ENCODE measurements at places on chromosomes 7 and 10. TPM values are rescaled to one million over a fixed set of nuclear protein-coding genes. Genes with fewer than 3 reads are reported as not detected.

DNA sequence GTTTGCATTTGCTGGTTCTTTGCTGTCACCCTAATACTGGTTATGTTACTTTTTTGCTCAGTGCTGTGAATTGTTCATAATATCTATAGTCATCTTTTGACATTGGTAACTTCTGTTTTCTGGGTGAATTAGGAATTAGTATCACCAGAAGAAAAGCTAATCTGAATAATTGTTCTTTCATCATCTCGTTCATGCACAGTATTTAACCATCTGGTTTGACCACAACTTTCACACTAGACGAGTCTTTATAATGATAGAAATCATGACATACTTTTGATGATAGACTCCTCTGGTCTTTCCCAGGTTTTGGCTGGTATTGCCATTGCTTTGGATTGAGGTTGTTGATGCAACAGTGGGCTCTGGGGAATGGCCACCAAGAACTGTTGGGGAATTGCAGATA lies 25.1 kb downstream of the SGPL1 start:
- no peak for DNase-seq

- DNase-seq, result no peak
Observed at GRCh38 chr7:30278376-30278775, 6.0 kb upstream of the ZNRF2 start.

- no peak for DNase-seq
Observed at GRCh38 chr7:1361016-1361755, 98.1 kb downstream of the MICALL2 start.

- no peak for DNase-seq
Observed at GRCh38 chr7:95303013-95303905, 21.1 kb downstream of the PON1 start.

Gene ASB4
- total RNA-seq, result 0.12 TPM

GRCh38 chr7:124033095-124033806 lies 384 bp upstream of the TMEM229A start:
- DNase-seq, result no peak

Gene OR6V1
- not detected for total RNA-seq

- no peak for DNase-seq
Observed at GRCh38 chr10:47159361-47160260, 140.4 kb upstream of the GDF10 start.

DNA sequence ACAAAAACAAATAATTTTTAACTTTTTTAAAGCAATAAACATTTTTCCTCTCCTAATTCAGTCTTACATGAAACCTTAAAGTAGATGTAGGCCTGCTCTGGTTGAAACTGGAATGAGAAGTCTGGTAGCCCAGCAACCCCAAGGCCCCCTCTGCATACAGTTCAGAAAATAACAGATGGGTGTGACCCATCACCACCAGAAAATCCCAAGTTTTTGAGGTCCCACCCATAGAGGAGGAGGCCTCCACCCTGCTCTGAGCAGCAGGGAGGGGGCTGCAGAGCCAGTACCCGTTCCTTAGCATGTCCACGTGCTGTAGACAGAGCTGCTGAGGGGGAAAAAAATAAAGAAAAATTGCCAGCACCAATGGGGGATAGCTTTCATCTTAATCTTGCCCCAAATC lies 122.7 kb downstream of the WNT2 start:
- DNase-seq, result no peak

- DNase-seq, result no peak
Observed at GRCh38 chr7:122770686-122771335, 68.1 kb upstream of the RNF148 start.

DNA sequence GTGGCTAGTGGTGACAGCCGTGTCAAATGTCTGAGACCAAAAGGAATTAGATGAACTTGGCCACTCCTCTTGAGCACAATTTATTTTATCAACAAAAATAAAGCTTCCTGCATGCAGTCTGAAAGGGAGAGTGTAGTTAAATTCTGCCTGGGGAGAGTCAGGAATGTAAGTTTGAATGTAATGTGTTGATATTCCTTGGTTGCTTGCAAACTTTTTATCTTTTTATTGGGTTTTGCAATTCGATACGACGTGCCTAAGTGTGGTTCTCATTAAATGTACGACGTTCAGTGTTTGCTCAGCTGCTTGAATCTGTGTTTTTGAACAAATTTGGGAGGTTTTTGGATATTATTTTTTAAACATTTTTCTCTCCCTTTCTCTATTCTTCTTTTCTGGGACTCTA lies 839.9 kb downstream of the CCSER2 start:
- DNase-seq, result no peak

Gene GTF2IRD1
- total RNA-seq, result 4.8 TPM

Gene HMX2
- 0.10 TPM for total RNA-seq

- no peak for DNase-seq
Observed at GRCh38 chr10:72170263-72170662, 45.5 kb upstream of the ANAPC16 start.

DNA sequence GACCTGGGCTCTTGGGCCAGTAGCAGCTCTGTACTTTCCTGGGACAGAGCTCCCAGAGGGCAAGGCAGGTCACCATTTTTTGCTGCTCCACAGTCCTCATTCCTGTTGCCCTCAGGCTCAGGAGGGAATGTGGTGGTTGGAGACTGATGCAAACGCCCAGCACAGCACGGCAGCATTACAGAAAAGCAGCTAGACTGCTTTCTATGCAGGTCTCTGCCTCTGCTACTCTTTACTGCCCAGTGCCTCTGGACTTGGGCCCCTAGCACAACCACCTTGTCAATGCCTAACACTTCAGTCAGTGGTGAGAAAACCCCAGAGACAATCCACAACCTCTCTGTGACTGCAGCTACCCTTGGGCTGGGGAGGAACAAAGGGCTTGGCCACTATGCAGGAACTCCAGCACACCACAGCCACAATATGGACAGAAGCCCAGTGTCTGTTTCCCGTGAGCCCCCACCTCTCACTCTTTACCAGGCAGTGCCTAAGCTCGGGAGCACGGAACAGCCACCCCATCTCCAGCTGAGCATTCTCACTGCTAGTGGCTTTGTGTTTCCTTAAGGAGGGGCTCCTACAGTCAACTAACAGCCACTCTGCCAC lies 790.6 kb downstream of the PCDH15 start:
- no peak for DNase-seq

GRCh38 chr10:6292741-6293151 lies 90.0 kb downstream of the PFKFB3 start:
- no peak for DNase-seq

GRCh38 chr7:149624006-149624405 lies 126.4 kb upstream of the ZNF746 start:
- peak; percentile 14 for DNase-seq

DNA sequence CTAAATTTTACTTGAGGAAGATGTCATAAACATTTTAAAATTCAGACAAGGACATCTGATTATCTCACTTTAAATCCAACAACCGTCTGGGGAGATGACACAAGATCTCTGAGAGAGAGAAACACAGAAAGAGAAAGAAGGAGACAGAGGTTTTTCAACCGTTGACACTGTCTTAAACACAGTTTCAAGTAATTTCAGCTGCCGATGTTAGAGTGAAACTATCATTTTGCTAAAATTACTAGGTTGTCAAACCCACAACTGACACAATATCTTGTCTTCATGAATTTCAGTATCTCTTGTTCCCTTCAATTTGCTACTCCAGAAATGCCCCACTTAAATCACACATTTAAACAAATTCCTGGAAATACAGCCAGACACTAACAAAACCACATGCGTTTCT lies 174.8 kb downstream of the RAPGEF5 start:
- no peak for DNase-seq

DNA sequence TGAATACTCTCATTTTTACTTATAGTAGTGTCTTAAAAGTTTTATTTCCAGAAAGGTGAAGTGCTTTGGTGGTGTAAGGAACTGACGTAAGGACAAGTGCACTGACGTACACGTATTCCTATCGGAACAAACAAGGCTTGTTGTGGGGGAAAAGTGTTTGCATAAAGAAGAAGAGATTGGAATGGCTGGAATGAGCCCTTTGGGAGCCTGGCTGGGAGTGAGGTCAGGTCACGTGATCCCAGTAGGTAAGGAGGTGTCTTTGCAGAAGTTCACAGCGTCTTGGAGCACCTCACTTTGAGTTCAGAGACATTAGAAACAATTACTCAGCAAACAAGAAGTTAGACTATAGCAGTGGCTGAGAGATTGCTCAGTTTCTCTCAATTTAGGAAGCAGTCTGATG lies 104.2 kb downstream of the CCDC3 start:
- no peak for DNase-seq

Gene NOS3
- 0.39 TPM for total RNA-seq

Gene DRGX
- not detected for total RNA-seq

Gene CPXM2
- total RNA-seq, result 0.29 TPM

Gene PTEN
- total RNA-seq, result under 0.01 TPM

GRCh38 chr10:1577945-1578344 lies 159.4 kb downstream of the ADARB2 start:
- no peak for DNase-seq

GRCh38 chr7:90850471-90850870 lies 254.3 kb downstream of the CDK14 start:
- DNase-seq, result no peak

Gene LSM5
- total RNA-seq, result 86.7 TPM

Gene MYH16
- total RNA-seq, result 1.1 TPM

DNA sequence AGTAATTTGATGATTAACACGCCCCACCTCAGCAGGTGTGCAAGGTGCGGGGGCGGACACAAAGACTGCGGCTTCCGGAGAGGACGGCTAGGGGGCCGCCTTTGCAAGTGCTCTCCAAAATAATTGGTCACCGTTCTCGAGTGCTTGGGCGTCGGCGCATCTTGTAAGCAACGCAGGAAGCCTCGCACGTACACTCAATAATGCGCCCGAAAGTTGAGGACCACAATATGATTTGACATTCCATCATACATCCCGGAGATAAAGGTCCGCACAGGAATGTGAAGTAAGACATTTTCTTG lies 114.7 kb downstream of the EBF3 start:
- DNase-seq, result no peak

DNA sequence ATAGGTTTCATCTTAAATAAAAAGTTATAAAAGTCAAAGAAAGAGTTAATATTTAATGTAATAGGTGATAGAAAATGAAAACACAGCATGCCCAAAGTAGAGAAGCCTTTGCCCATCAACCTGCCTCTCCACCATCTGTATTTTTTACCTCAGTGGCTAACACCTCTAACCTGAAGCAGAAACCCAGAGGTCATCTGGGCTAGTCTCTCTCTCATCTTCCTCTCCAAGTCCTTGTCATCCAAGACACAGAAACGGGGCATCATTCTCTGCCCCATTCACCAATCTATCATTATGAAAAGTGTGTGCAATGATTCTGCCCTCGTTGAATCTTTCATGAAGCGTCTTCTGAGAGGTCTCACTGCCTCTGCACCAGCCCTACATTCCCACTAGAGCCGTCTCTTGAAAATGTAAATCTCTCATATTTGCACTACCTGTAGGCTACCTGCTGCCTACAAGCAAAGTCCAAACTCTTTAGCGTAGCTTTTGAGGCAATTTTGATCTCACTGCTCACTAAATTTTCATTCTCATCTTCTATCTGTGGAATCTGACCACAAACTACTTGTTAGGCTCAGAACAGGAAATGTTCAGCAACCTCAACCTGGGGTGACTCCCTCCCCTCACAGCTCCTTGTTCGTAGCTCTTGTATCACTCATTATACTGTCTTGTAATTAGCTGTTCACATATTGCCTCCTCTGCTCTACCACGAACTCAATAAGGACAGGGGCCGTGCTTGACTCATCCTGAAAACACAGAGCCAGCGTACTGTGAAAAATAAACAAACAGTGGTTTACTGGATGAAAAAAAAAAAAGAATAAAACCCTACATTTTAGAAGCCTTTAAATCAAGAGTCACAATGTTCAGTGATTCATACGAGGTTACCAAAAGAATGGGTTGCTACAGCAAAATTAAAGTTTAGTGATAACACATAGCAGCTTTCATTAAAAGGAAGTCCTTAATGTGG lies 83.1 kb downstream of the CTNNA3 start:
- DNase-seq, result peak; percentile 50

Gene ATOH7
- not detected for total RNA-seq

GRCh38 chr7:22267930-22268615 lies 88.9 kb downstream of the RAPGEF5 start:
- DNase-seq, result no peak

DNA sequence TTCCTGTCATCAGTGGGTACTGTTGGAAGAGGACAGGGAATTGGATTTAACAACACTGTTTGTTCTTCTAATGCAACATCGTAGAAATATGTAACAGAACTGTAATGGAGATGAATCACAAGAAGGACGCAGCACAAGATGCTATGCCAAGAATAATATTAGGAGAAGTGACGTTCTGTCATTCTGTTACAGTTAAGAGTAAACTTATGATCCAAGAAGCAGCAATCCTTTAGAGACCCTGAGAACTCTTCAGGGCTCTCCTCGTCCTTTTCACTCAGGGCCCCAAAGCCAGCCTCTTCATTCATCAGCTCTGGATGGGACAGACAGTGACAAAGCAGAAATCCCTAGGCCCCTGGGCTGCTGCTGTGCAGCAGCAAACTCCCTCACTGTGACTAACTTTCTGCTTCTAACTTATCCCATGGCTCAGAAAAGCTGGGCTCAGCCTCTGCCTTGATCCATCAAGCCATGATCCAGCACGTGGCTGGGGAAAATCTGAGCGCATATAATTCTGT lies 8.7 kb upstream of the IL6 start:
- DNase-seq, result peak; percentile 78

Gene OPN4
- total RNA-seq, result not detected

DNA sequence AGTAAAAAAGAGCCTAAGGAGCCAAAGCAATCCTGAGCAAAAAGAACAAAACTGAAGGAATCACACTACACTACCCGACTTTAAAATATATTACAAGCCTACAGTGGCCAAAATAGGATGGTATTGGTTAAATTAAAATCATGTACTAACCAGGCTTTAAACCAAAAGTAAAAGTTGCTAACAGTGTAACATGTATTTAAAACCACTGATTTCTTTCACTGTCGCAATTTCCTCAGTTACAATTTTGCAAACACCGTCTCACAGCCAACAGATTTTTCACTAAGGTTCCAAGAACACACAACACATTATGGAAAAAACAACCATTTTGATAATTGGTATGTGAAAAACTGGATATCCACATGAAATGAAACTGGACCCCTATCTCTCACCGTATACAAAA lies 74.0 kb downstream of the JMJD1C start:
- DNase-seq, result no peak

Gene SLC29A4
- 1.4 TPM for total RNA-seq

Gene CNTNAP2
- total RNA-seq, result not detected

Gene SORBS1
- total RNA-seq, result 2.1 TPM

DNA sequence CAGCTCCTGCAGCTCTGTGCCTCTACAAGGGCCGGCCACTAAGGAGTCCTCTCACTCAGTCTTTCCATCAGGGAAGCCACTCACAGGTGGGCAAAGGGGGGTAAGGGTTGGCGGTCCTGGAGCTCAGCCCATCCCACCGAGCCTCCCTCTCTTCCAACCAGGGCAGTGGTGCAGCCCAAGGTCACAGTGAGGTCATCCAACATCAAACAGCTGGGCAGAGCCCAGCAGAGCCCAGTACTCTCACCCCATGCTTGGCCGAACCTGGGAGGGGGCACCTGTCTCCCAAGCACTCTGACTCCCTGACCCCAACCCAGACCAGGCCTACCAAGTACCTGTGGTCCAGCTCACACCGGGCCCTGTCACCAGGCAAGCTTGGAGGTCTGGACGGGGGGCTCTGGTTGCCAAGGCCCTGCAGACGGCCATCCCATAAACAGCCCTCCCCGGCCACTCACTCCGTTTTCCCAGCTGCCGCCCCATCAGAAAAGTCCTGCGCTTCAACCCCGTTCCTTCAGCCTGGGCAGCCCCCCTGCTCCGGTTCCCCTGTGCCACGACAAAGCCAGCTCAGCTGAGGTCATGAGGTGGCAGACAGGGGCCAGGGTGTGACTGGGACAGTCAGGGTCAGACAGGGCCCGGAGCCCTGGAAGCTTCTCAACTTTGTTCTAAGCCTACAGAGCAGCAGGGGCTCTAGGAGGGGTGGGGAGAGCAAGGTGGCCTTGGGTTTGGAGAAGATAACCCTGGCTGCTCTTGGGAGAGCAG lies 27.5 kb downstream of the PDGFA start:
- DNase-seq, result no peak

Gene CDK14
- 9.3 TPM for total RNA-seq

All from RPMI7951 (cell line).